ENCODE measurements at places on chromosomes 12 and 14.

DNA sequence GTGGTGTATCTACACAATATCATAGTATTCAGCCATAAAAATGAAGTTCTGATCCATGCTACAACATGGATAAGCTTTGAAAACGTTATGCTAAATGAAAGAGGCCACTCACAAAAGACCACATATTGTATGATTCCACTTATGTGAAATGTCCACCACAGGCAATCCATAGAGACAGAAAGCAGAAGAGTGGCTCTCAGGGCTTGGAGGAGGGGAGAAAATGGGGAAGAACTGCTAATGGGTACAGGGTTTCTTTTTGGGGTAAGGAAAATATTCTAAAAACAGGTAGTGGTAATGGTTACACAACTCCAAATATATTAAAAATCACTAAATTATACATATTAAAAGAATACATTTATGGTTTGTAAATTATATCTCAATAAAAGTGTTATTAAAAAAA, 16.5 kb downstream of the SCNN1A start:
- no peak for DNase-seq

- no peak for DNase-seq
Observed at GRCh38 chr12:806200-806791, 53.9 kb downstream of the WNK1 start.

- DNase-seq, result no peak
Observed at GRCh38 chr12:124232654-124232987, 62.3 kb upstream of the RFLNA start.

GRCh38 chr14:52354242-52354641, 40.1 kb downstream of the PTGER2 start:
- no peak for DNase-seq

DNA sequence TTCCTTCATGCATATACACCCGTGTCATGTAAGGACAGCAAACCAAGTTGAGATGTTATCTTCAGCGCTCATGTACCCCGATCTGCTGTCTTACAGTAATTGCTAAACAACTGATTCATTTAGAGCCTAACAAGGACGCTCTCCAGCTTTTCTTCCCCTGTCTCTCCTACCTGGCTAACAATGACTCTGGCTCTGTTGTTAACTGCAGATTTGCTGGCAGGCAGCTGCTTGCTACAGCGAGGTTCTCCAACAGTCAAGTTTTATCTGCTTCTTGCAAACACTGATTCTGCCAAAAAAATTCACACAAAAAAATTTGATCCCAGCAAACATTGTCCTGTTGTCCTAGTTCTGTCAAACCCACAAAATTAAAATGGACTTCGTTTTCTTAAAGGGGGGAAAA, 101.6 kb downstream of the OTX2 start:
- no peak for DNase-seq

DNA sequence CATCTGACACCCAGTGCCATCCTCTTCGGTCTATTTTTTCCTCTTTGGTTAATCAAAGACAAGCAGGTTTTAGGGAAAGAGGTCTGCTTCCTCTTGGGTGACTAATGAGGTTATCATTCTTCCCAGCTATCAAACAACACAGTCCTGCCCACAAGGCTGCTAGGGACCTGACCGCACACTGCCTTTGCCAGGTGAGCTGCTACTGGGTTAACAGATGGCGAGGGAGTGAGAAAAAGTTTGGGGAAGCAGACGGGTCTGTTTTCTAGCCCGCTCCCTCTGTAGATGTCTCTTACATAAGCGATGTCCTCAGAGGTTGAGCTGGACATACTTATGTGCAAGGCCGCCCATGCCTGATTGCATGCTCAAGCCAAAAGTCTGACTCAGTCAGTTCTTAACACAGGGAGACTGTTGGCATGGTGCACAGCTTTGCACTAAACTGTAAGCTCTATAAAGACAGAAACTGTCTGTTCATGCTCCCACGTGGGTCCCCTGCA, 94.1 kb downstream of the SLC15A4 start:
- no peak for DNase-seq

GRCh38 chr14:33386781-33387180, 448.1 kb downstream of the NPAS3 start:
- no peak for DNase-seq

- DNase-seq, result no peak
Observed at GRCh38 chr14:93912782-93913181, 14.4 kb upstream of the FAM181A start.

GRCh38 chr12:65857840-65858239, 33.6 kb downstream of the HMGA2 start:
- DNase-seq, result no peak

DNA sequence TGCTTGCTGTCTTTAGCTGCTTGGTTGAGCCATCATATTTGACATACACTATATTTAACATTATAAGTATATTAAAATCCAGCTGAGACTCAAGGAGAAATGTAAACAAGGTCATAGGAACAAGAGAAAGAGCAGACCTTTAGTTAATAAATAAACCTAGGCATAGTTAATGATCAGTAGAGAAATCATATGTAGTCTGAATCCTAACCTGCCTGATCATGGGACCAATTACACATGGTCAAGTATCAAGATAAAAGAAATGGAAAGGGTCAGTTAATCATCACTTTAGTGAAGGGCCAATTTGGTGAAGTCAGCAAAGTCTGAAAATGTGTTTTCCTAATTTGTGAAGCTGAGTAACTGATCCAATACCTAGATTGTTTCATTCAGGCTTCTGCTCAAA, 7.5 kb downstream of the RNF212B start:
- no peak for DNase-seq

- no peak for DNase-seq
Observed at GRCh38 chr12:115337693-115338543, 653.9 kb upstream of the TBX3 start.

GRCh38 chr14:48323665-48324064, 648.3 kb upstream of the MDGA2 start:
- no peak for DNase-seq

GRCh38 chr12:111435661-111436201, 30.0 kb downstream of the SH2B3 start:
- no peak for DNase-seq

GRCh38 chr14:75422169-75422568, 5.7 kb upstream of the JDP2 start:
- DNase-seq, result no peak

DNA sequence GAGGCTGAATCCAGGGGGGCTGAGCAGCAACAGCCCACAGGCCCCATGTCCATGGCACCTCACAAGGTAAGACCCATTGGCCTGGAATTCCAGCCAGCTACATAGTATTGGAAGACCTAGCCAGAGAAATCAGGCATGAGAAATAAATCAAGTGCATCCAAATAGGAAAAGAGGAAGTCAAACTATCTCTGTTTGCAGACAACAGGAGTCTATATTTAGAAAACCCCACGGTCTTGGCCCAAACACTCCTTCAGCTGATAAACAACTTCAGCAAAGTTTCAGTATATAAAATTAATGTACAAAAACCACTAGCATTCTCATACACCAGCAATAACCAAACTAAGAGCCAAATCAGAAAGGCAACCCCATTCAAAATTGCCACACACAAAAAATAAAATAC, 16.9 kb downstream of the PDE6H start:
- no peak for DNase-seq

Data from stimulated activated effector memory CD8-positive, alpha-beta T cell treated with anti-CD3 and anti-CD28 coated beads, Interleukin-12 subunit alpha, Interleukin-12 subunit beta, amount 100 ng/mL, for 72 hours (primary cell).